ENCODE measurements at places on chromosomes 1 and 21. TPM values are rescaled to one million over a fixed set of nuclear protein-coding genes. Genes with fewer than 3 reads are reported as not detected.

Gene DCST1
- not detected for total RNA-seq

Gene HSF2BP
- total RNA-seq: 0.60 TPM

Gene FAM3B
- total RNA-seq: 6.7 TPM

Gene S100A1
- total RNA-seq: 1.8 TPM

Gene SPATA6
- total RNA-seq: 94.2 TPM

Gene DCAF8
- total RNA-seq: 207 TPM

Gene TTLL7
- total RNA-seq: 11.8 TPM

Gene DYNLT4
- total RNA-seq: 1.7 TPM

Gene SYCP1
- not detected for total RNA-seq

Gene CAPN8
- 123 TPM for total RNA-seq

Gene KCNJ9
- not detected for total RNA-seq

Gene GALE
- 21.4 TPM for total RNA-seq

Gene C4BPA
- 158 TPM for total RNA-seq

DNA sequence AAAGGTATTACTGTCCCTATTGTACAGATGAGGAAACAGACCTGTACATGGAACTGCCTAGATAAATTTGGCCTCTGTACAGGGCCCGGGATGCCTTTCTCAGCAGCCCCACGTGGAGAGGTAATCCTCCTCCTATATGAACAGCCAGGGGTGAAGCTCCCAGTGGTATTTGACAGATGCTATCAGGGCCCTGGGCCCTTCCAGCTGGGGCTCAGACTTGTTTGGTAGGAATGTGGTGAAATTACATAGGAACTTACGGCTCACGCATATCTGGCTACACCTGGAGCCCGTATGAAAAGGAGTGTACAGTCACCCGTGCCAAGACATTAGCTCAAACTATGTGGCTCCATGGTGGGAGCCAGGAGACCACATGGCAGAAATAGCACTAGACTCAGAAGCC, 24.8 kb upstream of the TCEA3 start:
- DNase-seq: no peak

- no peak for DNase-seq
Observed at GRCh38 chr1:25772692-25773245, 27.2 kb upstream of the SELENON start.

DNA sequence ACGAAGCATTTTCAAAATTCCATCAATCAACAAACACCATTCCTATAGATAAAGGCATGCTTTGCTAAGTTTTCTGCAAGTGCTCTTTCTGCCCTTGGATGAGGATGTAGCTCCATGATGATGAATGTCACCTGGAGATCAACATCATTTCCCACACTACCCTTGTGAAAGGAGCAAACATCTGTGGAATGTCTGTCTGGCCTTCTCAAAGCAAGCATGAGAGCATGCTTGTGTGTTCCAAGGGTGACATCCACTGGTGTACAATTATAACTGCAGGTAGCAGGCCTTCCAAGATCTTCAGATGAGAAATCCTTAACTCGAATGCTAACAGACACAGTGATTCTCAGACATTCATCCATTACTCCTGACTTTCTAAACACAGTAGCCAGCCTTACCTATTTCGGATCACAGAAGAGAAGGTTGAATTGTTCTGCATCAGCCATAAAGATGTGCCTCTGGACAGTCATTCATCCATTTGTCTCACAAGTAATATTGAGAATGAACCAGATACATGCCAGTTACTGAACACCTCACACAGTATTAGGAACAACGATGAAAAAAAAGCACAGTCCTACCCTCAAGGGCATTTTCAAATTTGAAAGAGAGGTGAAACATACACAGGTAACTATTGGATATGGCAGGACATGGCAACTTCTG, 162.4 kb downstream of the TPR start:
- DNase-seq: peak; percentile 92

DNA sequence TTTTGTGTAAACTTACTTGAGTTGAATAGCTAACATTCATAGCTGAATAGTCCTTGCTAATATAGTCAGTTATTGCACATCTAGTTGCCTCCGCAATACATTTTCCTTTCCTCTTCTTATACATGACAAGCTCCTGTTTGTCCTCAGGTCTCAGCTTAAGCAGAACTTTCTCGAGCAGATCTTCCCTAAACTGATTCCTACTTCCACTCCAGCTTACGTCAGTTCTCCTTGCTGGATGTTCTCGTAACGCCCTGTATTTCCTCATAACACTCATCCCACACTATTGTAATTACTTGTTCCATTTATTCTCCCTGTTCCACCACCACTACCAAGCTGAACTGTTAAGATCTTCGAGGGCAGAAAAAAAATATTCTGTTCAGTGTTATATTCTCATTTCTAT, 15.1 kb upstream of the OMA1 start:
- no peak for DNase-seq

DNA sequence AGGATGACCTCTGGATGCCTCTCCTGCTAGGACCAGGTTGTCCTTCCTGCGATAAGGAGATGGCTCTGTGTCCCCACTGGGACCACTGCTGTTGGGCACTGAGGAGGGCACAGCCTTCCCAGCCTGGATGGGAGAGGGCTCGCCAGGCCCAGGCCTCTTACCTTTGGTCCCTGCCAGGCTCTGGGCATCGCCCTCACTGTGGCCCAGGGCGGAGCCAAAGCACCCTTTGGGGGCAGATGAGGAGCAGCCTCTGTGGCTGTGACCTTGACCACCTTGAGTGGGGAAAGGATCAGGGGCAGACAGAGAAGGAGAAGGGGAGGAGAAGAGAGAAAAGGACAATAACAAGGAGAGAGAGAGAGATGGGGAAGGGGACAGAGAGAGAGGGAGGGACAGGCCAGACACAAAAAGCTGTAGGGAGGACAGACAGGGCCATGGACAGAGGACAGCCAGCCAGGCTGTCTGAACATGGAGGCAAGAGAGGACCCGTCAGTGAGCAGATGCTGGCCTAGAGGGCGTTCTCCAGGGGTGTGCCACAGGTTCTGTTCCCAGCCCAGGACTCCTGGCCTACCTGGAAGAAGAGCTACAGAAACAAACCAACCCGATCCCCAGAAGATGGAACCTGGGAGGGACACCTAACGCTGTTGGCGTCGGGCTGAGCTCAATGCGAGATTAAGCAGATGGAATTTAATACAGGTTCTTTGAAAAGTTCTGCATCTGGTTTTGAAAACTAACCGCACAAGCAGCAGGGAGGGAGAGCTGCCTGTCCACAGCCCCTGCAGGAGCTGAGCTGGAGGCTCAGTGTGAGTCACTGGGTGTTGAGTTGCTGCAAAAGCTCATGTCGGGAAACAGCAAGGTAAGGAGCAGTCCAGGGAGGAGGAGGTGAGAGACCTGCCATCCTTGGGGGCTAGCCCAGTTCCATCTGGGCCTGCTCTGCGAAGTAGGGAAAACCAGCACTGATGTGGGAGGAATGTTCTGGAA, 262.1 kb downstream of the PTPRU start:
- DNase-seq: no peak

DNA sequence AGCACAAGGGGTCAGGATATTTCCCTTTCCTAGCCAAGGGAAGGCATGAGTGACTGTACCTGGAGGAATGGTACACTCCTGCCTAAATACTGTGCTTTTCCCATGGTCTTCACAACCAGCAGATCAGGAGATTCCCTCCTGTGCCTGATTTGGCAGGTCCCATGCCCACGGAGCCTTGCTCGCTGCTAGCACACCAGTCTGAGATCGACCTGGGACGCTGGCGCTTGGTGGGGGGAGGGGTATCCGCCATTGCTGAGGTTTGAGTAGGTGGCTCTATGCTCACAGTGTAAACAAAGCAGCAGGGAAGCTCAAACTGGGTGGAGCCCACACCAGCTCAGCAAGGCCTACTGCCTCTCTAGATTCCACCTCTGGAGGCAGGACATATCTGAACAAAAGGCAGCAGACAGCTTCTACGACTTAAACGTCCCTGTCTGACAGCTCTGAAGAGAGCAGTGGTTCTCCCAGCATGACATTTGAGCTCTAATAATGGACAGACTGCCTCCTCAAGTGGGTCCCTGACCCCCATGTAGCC, 486.0 kb upstream of the CHRM3 start:
- no peak for DNase-seq

GRCh38 chr21:45870421-45870820, 111.1 kb upstream of the COL6A1 start:
- no peak for DNase-seq

- no peak for DNase-seq
Observed at GRCh38 chr1:155643230-155643629, 33.2 kb downstream of the MSTO1 start.

DNA sequence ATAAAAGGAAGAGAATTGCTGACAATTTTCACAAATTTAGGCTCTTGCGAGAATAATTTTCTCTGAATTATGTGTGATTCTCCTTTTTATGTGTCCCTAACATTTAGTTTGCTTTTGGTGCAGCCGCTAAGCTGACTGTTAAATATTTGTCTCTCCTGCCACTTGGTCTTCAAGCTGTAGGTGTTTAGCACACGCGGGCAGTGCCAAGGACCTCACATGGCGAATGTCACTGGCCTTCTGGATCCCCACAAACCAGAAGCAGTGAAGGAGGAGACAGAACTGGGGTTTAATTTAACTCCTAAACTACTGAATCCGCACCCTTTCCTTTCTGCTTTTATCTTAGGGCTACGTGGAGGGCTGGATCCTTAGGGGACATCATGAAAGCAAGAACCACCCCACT, 120.0 kb downstream of the KAZN start:
- DNase-seq: no peak

DNA sequence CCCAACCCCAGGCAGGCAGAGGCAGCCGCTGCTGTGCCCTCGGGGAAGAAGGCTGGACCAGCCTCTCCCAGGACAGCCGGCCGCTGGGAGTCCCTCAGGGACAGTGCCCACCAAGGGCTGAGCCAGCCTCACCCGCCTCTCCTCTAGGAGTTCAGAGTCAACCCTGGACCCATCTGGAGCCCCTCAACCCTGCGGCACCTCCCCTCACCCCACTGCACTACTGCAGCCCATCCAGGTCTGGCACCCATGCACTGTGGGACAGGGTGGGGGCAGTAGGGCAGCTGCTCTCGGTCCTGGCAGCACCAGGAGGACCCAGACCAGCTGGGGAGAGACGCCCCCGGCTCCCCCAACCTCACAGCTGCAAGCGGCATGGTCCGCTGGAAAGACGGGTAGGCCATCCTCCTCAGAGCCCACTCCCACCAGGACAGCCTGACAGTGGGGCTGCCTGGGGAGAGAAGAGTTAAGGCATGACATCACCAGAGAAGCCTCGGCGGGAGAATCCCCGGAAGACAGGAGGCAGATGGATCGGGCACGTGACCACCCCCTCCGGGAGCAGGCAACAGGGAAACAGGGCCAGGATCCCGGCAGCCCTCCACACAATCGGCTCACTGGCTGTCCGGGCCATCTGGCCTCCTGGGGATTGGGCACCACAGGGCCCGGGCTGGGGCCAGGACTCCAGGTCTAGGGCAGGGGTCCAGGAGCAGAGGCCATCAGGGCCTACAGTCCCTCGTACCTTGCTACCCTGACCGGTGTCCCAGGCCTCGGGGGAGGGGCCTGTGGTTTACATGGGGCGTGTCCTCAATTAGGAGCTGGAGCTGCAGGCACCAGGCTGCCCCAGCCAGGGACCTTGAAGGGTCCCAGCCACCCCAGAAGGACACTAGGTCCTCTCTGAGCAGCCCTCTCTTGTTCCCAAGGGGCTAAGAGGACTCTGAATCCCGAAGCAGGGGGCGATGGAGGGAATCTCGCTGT, 3.1 kb downstream of the ACAP3 start:
- DNase-seq: peak; percentile 91

GRCh38 chr1:115496904-115497527, 144.8 kb upstream of the VANGL1 start:
- no peak for DNase-seq

DNA sequence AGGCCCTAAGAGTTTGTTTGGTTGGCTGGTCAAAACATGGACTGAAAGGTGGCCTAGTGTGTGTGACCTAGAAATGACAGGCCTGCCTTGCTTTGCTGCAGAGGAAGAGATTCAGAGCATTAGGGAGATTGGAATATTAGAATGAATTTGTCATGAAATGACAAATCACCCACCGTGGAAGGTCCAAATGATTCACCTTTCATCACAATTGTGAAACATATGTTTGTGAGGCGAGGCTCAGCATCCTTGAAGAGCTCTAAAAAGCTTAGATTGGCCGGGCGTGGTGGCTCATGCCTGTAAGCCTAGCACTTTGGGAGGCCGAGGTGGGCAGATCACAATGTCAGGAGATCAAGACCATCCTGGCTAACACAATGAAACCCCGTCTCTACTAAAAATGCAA, 5.5 kb downstream of the LCE1B start:
- no peak for DNase-seq

- no peak for DNase-seq
Observed at GRCh38 chr1:28297826-28298225, 31.0 kb upstream of the MED18 start.

GRCh38 chr1:62735491-62736171, 47.4 kb upstream of the DOCK7 start:
- no peak for DNase-seq

- DNase-seq: no peak
Observed at GRCh38 chr1:32031578-32032274, 18.1 kb downstream of the KHDRBS1 start.

Measured in lung (tissue), 17 donors.